ENCODE measurements at places on chromosomes 1 and 21. TPM values are rescaled to one million over a fixed set of nuclear protein-coding genes. Genes with fewer than 3 reads are reported as not detected.

The HPDL gene
- total RNA-seq: 0.25 TPM

The SLC1A7 gene
- 1.8 TPM for total RNA-seq

The EPHB2 gene
- total RNA-seq: 3.5 TPM

The DCST1 gene
- total RNA-seq: not detected

The HSPA6 gene
- 1.8 TPM for total RNA-seq

The SH2D1B gene
- total RNA-seq: not detected

The ZNF593OS gene
- total RNA-seq: not detected

The SCMH1 gene
- total RNA-seq: 66.5 TPM

The RAB4A gene
- total RNA-seq: 114 TPM

The SPATA46 gene
- not detected for total RNA-seq

GRCh38 chr1:5758000-5758858 is 234.0 kb downstream of the NPHP4 start:
- peak; percentile 36 for DNase-seq

GRCh38 chr1:151443846-151444782 is 15.2 kb downstream of the POGZ start:
- peak; percentile 20 for DNase-seq

DNA sequence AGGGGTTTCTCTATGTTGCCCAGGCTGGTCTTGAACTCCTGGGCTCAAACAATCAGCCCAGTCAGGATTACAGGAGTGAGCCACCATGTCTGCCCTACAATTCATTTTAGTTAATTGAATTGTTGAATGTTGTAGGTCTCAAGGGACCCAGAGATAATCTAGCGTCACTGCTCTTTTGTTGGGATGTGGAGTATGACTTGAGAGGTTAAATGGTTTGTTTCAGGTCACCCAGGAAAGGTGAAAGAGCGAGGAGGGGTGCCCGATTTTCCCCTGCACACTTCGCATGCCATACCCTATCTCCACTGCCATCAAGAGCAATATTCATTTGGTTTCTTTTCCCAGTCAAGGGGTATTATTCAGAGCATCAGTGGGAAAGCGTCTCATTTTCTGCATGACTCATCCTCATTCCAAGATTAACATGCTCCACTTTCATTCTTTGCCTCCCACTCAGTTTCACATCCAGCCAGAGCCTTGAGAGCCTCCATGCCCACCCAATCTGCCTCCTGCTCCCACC is 13.1 kb upstream of the SLC30A1 start:
- DNase-seq: no peak

DNA sequence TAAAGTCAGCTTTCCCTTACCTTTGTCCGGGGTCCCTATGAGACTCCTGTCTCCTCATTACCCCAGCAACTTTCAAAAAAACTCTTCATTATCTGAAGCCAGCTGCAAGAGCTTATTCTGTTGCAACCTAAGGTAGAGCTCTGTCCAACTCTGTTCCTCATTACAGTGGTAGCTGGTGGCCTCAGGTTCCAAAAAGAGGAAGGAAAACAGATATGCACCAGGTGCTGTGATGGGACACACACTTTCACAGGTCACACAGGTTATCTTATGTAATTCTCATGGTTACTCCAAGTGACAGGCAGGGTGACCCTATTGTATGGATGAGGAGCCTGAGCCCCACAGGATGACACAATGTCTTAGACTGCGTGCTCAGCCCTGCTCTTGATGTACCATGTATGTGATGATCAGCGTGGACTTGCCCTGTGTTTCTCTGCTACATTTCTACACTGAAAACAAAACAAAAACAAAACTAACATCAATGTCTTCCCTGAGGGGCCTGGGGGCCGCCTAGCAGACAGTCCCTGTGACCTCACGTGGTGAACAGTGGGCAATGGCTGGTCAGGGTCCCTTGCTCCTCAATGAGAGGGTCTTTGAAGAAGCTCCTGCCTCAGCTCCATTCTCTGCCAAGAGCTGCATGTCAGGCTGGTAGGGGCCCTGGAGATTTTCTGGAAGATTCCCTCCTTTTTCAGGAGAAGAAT is 9.7 kb upstream of the TENT5C start:
- DNase-seq: no peak

GRCh38 chr1:243264717-243265116 is 8.9 kb downstream of the SDCCAG8 start:
- no peak for DNase-seq

- no peak for DNase-seq
Observed at GRCh38 chr1:34715139-34715538, 39.7 kb upstream of the GJB5 start.

GRCh38 chr1:164623805-164624204 is 64.8 kb downstream of the PBX1 start:
- DNase-seq: no peak

- no peak for DNase-seq
Observed at GRCh38 chr1:232923739-232924386, 26.5 kb upstream of the NTPCR start.

DNA sequence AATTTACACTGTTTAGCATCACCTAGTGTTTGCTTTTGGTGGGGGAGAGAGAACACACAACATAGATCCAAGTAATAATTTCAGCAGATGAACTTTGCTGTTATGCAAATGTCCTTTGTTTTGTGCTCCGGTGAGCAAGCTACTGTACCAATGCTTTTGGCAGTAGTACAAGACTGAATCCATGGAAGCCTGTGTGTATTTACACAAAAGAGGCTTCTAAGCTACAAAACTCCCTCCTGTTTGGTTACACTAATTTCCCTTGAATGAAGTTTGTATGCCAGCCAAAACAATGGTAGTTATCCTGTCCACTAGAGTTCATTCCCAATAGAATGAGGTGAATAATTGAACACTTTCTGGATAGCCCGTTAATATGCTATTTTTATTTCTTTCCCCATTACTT is 320.5 kb downstream of the KCTD3 start:
- no peak for DNase-seq

DNA sequence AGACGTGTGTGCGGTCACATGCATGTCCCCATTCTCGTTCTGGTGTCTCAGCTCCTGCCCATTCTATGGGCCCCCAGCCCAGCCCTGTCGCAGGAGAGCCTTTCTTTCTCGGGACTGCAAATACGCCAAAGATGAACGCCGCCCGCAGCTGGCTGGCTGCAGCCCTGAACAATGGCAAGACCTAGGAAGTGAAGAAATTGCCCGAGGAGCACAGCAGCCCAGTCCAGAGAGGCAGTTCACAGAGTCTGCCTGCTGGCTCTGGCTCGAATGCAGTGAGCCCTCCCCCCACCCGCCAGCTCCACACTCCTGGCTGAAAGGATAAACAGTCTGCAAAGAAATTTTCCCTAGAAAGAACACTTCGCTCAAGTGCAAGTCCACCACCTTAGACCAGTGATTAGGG is 23.3 kb downstream of the PAX7 start:
- DNase-seq: no peak

DNA sequence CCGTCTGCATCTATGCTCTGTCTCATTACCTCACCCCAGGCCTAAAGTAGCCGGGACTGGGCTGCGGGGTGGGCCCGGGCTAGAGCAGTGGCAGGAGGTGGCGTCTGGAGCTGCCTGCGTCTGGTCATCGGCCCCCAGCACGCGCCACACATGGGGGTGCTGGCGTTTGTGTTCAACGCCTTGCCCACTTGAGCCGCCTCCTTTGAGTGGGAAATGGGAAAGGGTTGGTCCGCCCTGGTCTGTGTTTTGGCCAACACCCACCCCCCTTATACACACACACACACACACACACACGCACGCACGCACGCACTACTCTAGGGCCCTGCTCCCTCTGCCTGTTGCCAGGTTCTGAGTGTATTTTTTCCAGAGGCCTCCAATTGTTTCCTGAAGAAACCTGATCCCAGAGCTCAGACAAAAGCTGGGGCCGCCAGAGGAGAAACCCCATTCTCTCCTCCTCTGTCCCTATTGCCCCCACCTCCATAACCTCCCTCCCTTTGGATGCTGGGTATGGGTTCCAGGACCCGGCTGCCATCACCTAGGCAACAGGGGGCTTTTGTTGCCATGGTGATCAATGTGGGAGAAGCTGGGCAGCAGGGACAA is 10.1 kb downstream of the VANGL2 start:
- DNase-seq: peak; percentile 71

DNA sequence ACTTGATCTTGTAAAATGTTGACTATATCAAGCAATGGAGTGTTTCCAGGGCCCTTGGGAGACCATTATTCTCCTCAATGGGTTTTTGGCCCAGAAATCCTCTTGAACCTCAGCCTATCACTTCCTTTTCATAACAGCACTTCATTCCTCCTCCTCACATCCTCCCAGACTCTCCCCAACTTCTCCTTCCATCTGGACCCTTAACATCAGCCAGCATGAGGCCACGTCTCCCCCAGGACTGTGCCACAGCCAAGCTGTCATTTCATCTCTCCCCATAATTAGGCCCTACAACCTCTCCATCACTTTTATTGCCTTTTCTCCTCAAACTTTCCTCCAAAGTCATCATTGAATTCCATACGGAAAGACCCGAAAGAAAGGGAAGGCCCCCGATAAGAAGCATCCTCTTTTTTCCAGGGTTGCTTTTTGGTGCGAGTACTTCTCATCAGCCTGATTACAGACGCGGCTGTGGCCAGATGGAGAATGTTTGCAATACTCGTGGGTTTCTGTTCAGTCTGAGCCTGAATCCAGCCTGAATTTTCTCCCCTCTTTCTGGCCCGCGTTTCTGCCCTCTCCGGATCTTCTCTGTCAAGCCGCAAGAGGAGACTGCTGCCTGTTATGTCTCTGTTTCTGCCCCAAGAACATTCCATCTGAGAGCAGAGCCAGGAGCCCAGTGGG is 52.7 kb upstream of the SLC25A33 start:
- no peak for DNase-seq

DNA sequence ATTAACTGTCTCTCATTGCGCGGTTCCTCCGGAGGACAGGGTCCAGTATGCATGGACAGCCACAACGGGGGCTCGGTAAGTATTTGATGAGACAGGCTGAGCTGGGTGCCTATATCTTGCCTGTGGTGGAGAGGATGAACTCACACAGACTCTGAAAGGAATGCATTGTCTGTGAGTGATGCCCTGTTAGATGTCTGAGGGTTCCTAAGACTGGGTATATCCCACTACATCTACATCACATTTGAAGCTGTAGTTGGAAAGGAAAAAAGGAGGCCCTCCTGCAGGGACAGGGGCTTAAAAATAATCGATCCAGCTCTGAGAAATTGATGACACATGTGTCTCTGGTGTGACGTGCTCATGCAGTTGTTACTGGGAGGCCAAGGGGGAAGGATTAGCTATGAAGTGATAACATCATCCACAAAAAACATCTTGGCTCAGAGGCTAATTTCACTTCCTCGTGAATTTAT is 1.9 kb downstream of the ADARB1 start:
- no peak for DNase-seq

- DNase-seq: no peak
Observed at GRCh38 chr1:179021873-179022272, 3.8 kb upstream of the FAM20B start.

GRCh38 chr1:209675565-209676154 is 448 bp downstream of the G0S2 start:
- peak; percentile 79 for DNase-seq

- DNase-seq: no peak
Observed at GRCh38 chr1:117735045-117735992, 129.5 kb downstream of the TENT5C start.

GRCh38 chr1:95382000-95382786 is 148.2 kb downstream of the RWDD3 start:
- no peak for DNase-seq

GRCh38 chr1:118151312-118151937 is 33.6 kb downstream of the SPAG17 start:
- peak; percentile 78 for DNase-seq

DNA sequence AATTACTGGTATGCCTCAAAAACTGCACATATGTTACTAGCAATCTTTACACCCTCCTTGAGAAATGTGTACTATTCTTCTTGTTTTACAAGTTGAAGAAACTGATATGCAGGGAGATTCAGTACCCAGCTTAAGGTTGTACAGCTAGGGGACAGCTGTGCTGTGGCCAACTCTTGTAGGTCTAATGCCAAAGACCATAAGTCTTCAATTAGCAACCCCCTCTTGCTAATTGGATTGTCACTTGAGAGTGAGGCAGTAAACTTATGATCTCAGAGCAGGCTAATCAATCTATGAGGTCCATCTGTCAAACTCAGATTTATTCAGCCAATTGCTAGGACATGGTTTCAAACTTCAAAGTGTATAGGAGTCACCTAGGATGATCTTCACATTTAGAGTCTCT is 492.0 kb upstream of the USP24 start:
- DNase-seq: no peak

DNA sequence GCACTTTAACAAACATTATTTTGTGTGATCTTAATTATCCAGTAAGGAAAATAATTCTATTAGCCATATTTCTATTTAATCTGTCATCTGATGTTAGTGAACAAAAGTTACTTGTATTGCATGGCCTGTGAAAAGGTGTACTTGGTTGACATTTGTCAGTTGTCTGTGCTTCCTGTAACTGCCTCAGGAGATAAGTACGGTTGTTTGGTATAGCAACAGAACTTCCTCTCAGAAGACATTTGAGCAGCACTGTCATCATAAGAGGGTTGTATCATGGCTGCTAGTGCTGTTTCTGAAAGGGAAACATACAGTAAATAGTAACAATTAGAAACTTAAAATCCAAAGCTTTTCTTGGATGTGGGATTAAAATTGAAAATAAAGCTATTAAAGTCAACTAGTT is 3.4 kb downstream of the BLZF1 start:
- no peak for DNase-seq

- DNase-seq: no peak
Observed at GRCh38 chr1:238767321-238767720, 619.0 kb upstream of the CHRM3 start.

GRCh38 chr1:19352839-19353238 is 40.7 kb downstream of the SLC66A1 start:
- peak; percentile 40 for DNase-seq

DNA sequence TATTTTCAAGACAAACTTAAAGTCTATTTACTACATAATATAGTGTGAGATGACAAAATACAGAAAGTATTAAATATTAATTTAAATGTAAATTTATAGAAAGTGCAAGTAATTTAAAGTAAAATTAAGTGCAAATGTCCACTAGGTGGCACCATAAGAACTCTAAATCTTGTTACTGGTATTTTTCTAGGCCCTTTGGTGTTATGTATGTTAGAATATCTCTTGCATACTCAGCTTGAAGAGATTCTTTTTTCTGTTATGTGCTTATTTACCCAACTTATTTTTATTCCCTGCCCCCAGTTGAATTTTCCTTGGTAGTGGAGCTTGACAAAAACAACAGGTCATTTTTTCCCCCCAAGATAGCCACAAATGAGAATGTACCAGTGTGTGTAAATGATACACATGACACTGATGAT is 71.5 kb downstream of the RPS6KC1 start:
- no peak for DNase-seq

Data from right cardiac atrium (tissue), 5 donors.